ENCODE measurements at places on chromosomes 1 and 21.

DNA sequence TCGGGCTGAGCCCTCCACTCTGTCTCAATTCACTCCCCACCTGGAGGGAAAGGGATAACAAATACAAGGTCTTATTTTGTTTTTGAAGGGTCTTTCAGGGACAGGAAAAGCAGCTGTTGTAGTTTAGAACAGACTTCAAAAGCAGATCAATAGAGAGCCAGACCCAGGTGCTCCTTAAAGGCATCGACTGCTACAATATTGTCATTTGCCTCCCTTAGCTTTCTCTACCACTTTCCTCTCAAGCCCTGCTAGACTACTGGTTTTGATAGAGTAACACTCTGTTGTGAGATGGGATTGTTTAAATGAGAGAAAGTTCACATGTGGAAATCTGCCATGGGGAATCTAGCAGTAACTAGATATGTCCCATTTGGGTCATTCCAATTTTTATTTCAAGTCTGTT is 24.0 kb downstream of the RGS7 start:
- no peak for DNase-seq

DNA sequence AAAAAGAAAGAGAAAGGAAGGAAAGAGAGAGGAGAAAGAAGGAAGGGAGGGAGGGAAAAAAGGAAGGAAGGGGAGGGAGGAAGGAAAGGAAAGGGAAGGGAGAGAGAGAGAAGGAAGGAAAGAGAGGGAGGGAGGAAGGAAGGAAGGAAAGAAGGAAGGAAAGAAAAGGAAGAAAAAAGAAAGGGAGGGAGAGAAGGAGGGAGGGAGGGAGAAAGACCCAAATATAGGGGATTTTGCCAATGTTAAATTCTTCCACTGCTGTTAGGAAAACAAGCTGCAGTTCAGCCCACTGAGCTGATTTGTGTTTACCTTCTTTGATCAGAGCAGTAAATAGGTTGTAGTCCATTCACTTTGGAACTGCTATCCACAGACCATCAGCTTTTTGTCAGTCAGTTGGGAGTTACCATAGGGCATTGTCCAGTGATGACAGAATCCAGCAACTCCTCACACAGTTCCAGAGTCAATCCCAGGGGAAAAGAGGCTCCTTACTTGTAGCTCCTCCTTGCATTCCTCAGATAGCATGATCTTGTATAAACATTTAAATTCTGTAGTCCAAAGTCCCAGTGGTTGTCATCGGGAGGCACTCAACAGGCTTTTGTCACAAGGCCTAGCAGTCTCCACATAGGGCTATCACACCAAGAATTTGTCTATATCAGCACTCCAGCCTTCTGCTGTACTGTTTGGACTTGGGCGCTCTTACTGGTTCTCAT is 13.5 kb upstream of the PPP1R8 start:
- DNase-seq = no peak

DNA sequence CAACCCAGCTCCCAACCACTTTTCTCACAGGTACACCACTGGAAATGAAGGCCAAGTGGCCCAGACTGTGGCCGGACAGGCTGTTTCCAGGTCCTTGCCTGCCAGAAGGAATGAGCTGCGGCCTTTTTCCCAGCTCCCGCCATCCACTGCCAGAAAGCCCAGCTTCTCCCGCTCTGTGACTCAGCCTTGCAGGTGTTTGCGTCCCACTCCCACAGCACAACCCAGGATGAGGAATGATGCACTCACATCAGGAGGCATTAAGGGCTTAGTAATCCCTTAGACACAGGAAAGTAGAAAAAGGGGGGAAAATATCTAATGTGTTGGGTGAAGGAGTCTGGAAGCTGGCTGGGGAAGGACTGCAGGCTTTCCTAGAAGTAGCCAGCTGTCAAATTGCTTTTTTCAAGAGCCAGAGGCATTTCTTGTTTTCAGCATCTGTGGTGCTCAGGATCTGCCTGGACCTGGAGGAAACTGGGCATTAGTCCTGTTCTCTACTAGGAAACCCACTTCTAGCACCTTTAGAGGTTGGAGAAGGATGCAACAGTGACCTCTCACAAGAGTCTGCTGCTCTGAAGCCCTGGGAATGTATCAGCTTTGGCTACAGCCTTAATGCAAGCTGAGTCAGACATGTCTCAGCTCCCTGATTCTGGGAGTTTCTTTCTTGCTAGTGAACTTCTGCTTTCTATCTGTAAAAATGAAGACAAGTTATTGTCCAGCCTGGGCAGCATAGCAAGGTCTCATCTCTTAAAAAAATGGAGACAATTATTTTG is 13.2 kb upstream of the MAP1LC3C start:
- DNase-seq = no peak

DNA sequence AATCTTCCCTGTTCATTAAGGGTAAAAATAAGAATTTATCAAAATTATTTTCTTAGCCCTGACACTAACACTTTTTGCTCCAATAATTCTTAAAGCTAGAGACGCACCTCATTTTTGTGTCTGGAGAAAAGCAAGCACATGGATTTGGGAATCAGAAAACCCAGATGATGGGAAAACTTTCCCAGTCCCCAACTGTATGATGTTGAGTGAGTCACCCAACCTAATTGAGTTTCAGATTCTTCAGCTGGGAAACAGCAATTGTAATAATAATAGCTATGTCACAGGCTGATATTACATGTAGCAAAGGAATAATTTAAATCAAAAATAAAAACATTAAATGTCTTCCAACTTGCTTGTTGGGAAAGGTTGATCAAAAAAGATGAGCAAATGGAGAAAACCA is 159.0 kb downstream of the MIS18A start:
- DNase-seq = no peak

DNA sequence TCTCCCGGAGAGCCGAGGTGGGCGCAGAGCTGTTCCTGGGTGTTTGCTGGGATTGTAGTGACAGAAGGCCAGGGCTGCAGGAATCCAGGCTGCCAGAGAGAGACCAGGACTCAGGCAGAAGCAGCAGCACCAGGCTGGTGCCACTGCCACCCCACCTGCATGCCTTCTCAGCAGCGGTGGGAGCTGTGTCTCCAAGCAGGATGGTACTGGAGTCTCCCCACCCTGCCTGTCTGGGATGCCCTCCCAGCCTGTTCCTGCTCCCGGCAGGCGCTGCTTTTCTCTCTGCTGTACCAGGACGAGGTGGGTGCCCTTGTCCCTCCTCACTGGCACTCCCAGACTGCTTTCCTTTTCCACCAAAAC is 4.5 kb upstream of the HES4 start:
- no peak for DNase-seq

DNA sequence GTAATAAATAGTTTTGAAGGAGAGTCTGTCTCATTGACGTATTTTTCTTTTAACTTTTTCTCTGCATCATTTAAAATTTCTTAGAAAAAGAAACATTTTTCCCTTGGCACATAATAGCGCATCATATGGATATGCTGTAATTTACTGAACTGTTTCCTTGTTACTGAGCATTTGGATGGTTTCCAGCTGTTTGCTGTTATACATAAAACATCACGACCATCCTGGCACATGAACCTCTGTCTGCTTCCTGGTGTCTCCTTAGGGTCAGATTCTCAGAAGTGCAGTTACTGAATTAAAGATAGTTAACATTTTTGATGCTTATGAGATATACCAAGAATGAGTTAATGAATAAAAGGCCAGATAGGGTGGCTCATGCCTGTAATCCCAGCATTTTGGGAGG is 67.2 kb downstream of the BACE2 start:
- DNase-seq = no peak

DNA sequence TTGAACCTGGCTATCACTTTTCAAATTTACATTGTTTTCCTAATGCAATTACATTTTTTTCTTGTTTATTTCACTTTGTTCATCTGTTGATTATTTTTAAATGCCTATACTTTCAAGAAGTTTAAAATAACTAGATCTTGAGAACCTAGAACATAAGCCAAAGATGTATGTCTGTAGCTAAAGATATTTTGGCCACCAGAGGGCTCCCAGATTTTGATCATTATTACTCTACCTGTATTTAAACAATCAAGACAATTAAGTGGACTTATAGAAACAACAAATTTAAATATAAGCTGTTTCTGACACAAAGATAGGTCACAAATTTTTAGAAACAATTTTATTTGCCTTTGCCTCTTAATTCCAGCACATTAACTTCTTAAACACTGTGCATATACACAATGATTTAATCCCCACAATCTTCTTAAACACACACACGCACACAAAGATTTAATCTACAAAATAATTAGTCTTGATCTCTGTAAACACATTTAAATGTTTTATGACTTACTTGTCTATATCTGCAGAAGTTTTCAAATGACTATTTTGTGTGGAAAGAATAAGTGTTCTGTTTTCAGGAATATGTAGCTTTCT is 380.0 kb downstream of the DSCAM start:
- DNase-seq = no peak

DNA sequence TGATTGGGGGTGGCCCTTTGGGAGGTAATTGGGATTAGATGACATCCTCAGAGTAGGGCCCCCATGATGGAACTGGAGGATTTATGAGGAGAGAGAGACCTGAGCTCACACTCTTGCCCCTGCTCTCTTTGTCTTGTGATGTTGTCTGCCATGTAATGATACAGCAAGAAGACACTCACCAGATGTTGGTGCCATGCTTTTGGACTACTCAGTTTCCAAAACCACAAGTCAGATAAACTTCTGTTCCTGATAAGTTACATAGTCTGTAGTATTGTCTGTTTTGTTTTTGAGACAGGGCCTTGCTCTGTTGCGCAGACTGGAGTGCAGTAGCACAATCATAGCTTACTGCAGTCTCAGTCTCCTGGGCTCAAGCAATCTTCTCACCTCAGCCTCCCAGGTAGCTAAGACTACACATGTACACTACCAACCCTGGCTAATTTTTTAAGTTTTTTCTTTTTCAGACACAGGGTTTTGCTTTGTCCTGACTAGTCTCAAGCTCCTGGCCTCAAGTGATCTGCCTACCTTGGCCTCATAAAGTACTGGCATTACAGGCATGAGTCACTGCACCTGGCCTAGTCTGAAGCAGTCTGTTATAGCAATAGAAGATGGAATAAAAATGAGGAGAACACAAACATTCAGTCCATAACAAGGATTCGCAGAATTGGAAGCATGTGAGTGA is 115.0 kb upstream of the GALNT2 start:
- no peak for DNase-seq

GRCh38 chr1:17903386-17903785 is 148.3 kb downstream of the ACTL8 start:
- no peak for DNase-seq

DNA sequence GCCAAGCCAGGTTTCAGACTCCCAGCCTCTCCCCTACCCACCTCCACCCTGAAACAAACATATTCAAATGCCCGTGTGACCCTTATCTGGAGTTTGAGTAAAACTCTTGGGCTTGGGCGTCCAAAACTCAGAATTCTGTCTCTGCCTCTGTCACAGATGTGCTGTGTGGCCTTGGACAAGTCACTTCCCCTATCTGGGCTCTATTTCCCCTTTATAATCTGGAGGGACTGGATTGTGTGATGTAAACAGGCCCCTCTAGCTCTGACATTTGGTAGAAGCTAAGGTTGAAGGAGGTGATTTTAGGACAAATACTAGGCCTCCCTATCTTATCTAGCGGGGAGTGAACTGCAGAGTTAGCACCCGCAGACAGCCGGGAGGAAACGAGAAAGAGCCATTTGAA is 67.5 kb downstream of the IGSF21 start:
- DNase-seq = no peak

DNA sequence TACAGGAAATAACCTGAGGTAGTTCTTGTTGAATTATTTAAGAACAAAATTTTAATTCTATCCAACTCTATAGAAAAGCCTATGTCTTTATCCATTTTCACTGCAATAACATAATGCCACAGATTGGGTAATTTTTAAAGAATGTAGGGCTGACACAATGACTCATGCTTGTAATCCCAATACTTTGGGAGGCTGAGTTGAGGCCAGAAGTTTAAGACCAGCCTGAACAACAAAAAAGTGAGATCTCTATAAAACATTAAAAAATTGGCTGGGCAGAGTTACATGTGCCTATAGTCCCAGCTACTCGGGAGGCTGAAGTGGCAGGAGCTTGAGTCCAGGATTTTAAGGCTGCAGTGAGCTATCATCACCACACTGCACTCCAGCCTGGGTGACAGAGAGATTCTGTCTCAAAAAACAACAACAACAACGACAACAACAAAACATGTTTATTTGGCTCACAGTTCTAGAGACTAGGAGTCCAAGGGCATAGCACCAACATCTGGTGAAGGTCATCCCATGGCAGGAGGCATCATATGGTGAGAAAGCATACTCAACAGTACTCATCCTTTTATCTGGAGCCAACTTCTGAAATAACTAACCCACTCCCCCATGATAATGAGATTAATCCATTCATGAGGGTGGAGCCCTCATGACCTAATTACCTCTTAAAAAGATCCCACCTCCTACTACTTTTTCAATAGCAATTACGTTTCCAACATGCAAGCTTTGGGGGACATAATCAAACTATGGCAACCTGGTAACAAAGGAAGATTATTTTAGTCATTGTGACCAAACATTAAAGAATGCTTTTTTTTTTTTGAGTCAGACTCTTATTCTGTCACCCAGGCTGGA is 59.6 kb downstream of the ABL2 start:
- DNase-seq = no peak

DNA sequence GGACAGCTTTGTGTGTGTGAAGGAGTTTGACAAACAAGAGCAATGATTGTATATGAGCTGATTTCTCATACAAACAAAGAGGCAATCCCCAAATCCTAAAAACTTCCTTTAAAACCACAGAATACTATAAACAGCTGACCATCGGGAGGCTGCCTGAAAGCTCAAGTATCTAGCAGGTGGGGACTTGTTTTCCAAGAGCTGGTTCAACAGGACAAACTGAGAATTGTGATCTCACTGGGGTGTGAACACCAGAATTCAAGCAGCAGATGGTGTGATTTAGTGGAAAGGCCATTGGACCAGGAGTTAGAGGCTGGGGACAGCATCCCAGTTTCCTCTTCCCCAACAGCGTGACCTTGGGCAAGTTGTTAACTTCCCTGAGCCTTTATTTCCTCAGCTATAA is 13.9 kb downstream of the LMX1A start:
- no peak for DNase-seq

GRCh38 chr1:182910143-182910542 is 42.8 kb downstream of the SHCBP1L start:
- no peak for DNase-seq

DNA sequence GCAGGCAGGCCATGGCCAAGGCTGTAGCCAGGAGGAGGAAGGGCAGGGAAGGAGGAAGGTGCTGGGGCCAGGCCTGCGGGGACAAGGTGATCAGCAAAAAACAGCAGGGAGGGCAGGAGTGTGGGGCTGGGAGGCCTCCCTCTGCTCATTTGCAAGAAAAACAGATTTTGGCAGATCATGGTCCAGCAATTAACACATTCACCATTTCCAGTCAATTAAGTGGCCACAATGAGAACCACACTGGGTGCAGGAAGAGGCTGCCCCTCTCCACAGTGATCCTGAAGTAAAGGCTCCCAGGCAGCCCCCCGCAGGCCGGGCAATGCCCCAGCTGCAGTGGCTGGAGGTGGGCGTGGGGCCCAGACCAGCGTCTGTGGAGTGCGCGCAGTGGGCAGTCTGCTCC is 54.6 kb downstream of the DMRTB1 start:
- no peak for DNase-seq

DNA sequence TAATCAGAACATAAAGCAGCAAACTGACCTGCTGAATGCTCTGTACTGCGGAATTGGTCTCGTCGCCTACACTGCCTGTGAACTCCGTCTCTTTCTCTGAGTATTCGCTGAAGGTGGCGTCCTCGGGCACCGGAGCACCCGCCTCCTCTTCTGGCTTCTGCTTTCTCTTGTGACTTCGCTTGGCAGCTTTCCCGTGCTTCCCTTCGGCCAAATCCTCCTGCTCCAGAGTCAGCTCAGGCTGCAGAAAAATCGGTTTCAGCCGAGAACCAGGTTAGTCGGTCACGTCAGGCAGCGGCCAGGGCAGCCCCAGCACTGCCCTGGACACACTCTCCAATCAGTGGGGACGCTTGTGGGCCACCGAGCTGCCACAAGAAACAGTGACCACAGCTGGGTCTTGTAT is 35.8 kb upstream of the RIPK4 start:
- DNase-seq = no peak

Measured in activated naive CD8-positive, alpha-beta T cell treated with anti-CD3 and anti-CD28 coated beads, Interleukin-2, amount 50 U/mL, for 24 hours (primary cell).